ENCODE measurements at places on chromosomes 6 and 20. TPM values are rescaled to one million over a fixed set of nuclear protein-coding genes. Genes with fewer than 3 reads are reported as not detected.

DNA sequence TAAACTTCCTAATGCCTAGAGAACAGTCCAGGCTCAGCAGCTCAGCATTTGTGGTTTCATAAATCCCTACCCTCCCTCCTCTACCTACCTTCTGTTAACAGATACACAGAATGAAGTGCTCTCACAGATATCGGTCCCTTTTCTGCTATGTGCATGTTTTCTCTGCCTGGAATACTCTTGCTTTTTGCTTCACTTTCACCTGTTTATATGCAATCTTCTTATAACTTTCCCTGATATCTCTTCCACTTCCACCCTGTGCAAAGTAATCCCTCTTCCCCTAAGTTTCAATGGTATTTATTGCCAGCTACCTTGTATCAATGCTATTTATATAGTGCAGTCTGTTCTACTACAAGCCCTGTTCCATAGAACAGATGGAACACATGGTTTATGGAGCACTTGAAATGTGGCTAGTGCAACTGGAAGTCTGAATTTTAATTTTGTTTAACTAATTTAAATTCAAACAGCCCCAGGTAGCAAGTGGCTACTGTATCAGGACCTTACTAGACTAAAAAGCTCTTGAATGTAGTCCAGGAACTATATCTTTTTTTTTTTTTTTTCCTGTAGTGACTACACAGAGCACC lies 3.1 kb upstream of the TAB2 start:
- DNase-seq = no peak

GRCh38 chr20:45427236-45428149 lies 11.6 kb downstream of the PIGT start:
- peak; percentile 49 for DNase-seq

GRCh38 chr20:54133434-54134427 lies 40.1 kb downstream of the CYP24A1 start:
- DNase-seq = no peak

ULBP3 gene
- 0.78 TPM for total RNA-seq

NOX3 gene
- total RNA-seq = not detected

MAP3K5 gene
- 36.1 TPM for total RNA-seq

FRK gene
- 3.1 TPM for total RNA-seq
